T-helper 17 cell (primary cell): ENCODE measurements at places on chromosomes 2 and 18.

GRCh38 chr18:47417807-47418206 lies 166.3 kb upstream of the SKOR2 start:
- no peak for DNase-seq

DNA sequence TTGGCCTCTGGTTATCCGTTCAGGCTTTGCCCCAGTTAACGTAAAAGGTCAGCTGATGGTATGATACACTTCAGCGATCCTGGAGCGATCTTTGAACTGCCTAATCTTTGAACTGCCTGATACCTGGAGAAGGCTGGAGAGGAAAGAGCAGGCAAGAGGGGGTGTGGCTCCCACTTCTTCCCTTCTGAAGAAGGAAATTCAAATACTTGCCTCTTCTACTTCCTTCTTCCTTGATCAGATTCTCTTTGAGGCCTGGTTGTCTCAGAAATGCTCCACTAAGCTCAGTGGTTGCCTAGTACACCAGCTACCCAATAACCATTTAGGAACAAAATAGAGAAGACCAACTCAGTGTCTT lies 619 bp downstream of the GALM start:
- DNase-seq: no peak

GRCh38 chr18:52902188-52902587 lies 562.2 kb downstream of the DCC start:
- DNase-seq: no peak

DNA sequence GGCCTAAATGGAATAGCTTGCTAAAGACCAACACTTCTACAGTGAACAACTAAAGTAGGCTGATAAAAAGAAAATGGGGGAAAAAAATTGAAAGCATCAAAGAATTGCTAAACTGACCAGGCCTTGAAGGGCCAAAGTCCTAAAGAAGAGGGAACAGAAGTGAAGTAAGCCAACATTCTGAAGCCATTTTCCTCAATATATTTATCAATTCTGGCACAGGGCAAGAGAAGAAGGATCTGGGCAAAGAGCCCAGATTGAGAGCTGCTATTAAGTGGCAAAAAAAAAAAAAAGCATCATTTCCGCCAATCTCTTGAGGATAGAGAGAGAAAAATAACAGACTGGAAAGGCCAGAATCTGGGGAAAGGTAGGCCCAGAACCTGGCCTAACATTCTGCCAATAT lies 25.7 kb downstream of the FANCL start:
- DNase-seq: no peak

DNA sequence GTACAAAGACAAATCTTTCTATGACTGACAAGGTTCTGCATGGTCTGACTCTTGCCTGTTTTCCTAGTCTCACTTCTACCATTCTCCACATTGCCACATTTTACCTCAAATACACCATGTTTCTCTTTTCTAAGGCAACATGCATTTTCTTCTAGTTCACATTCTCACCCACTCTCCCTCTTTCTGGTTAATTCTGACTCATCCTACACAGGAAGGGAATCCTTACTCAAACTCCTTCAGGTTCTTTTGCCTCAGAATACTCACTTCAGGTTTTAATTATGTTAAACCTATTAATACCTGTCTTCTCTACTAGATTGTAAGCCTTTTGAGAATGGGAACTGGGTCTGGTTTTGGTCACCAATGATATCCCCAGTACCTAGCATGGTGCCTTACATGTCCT lies 47.2 kb downstream of the MAP2 start:
- DNase-seq: no peak

GRCh38 chr18:62044490-62045000 lies 142.3 kb downstream of the PIGN start:
- no peak for DNase-seq

- no peak for DNase-seq
Measured at GRCh38 chr2:119707117-119708087, 28.4 kb downstream of the TMEM177 start.

GRCh38 chr2:241151934-241152660 lies 1.8 kb downstream of the PPP1R7 start:
- no peak for DNase-seq

GRCh38 chr2:37634914-37635503 lies 36.4 kb downstream of the CDC42EP3 start:
- no peak for DNase-seq

DNA sequence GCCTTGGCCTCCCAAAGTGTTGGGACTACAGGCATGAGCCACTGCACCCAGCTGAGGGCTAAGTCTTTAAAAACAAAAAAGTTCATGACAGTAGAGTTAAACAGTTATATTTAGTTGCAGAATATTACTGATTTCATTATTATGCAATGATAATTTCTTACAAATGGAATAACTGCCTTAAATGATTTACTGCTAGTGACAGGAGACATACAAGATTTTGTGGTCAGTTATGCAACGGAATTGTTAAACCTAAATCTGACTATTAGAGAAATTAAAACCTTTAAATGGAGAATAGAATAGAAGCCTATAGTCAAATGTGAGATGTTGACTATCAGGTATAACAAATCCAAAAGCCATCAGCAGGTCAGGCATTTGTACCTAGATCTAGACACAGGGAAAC lies 10.3 kb upstream of the DNAJC10 start:
- no peak for DNase-seq

GRCh38 chr2:217945530-217945929 lies 57.3 kb downstream of the TNS1 start:
- no peak for DNase-seq

- no peak for DNase-seq
Measured at GRCh38 chr18:48700446-48700845, 161.6 kb downstream of the CTIF start.

GRCh38 chr2:137800386-137800785 lies 163.9 kb upstream of the HNMT start:
- DNase-seq: no peak

DNA sequence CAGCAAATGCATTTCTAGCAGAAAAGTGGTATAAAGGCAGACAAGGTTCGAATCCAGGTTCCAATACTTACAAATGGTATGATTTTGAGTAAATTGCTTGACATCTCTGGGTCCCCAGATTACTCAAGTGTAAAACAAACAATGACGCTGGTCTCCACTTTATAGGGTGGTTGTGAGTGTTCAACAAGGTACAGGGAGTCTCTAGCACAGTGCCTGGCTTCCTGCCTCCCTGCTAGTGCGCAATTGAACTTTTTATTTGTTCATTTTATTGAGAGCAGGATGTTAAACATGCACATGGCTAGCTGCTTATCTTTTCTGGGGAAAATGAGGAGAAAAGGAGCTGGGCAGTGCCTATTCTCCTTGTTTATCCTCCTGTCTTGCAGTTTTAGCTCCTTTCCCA lies 74.9 kb upstream of the MYL1 start:
- DNase-seq: no peak

- no peak for DNase-seq
Measured at GRCh38 chr2:174038462-174038861, 73.3 kb upstream of the SP3 start.

DNA sequence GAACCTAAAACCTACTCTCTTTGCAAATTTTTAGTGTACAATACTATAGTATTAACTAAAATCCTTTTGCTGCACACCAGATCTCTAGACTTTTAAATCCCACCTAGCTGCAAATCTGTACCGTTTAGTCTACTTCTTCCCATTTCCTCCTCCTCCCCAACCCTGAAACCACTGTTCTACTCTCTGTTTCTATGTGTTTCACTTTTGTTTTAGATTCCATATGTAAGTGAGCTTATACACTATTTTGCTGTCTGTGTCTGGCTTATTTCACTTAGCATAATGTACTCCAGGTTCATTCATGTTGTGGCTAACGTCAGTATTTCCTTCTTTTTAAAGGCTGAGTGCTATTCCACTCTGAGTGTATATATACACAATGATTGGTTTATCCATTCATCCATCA lies 18.4 kb upstream of the DSC2 start:
- no peak for DNase-seq

DNA sequence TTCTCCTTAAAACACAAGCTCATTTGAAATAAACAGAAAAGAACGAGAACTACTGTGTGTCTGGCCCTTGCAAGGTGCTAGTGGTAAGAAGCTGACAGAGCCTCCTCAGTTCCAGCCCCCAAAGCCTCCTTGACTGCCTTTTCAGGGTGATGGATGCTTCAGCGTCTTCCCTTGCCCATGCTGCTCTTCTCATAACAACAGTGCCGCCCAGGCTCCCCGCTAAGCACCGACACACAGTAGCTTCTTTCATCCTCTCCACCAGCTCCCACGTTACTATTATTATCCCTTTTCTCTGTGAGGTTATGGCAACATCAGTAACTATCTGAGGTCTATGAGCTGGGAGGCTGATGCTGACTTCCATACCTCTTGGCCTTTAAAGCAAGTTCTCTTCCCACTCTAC lies 418.6 kb downstream of the TSN start:
- DNase-seq: no peak

DNA sequence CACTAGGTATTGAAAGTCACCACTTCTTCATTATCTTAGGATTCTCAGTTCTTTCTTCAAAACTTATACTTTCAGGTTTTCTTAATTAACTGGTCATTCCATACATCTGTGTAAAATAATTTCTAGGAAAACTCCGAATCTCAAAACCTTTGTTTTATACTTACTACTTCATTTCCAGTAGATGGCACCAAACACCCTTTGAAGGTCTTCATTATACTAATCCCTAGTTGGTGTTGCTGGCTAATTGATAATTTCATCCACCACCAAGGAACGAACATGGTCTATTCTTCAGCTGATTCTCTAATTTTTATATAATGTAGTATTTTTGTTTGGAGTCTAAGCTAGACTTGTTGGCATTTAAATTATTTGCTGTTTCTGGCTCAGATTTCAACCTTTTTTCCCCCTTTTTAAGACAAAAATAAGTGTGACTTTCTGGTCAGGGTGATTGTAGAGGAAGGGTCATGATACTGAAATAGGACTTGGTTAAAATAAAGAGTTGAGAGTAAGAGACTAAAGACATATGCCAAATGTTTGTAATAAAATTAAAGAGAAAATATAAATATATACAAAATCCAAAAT lies 2.8 kb upstream of the MXD1 start:
- DNase-seq: no peak

DNA sequence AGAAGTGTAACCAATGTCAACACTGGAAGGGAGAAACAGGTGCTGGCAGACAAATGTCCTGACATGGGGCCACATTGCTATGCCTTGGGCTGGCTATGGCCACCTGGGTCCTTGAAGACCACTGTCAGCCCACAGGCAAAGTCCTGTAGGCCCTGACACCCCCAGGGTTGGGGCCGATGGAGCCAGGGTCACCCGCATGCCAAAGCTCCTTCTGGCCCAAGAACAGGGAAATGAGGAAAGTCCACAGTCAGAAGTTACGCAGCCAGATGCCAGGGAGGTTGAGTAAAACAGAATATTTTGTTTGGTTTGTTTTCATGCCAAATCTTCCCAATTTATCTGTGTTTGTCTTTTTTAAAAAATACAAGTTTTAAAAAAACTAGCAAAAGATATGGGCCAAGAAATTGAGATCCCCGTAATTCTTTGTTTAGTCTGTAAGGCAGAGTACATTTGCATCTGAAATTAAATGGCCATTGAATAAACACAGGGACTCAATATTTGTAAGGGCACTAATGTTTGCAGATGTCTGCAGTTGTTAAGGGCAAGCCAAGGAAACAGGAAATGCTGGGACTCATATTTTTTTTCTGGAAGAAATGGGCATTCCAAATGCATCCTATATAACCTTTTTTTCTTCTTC lies 186.4 kb downstream of the FAM210A start:
- DNase-seq: no peak

GRCh38 chr18:44828080-44828479 lies 147.4 kb downstream of the SETBP1 start:
- no peak for DNase-seq

GRCh38 chr18:58882686-58883085 lies 18.0 kb downstream of the ZNF532 start:
- no peak for DNase-seq

DNA sequence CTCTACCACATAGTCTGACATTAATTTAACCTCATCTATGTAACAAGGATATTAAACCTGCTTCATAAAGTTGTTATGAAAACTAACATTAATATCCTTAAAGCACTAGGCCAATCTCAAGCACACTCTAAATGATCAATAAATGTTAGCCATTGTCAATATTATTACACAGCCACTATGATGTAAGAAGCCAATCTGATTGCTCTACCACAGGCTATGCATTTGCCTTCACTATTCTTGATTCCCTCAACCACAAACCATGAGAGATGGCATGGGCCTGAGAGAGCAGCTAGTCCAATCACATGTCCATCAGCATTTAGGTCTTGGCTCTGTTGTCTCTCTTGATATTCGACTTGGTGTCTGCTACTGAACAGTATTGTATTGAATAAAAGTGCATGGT lies 4.2 kb downstream of the SLC25A12 start:
- DNase-seq: no peak

DNA sequence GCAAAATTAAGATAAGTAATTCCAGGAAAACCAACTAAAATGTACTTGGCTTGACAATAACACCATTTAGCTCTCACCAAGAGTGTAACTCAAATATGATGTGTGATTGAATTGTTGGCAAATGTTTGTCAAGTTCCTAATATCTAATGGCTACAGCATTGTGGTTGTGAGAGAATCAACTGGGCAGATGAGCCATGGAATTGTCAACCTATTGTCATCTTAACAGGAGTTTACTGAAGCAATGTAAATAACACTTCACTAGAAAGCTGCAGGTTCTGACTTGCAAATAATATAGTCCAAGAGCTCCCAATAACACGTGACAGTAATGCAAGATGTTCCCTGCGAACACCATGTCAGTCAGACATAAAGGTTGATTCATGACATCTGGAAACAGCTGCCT lies 495.2 kb upstream of the MEIS1 start:
- DNase-seq: no peak

GRCh38 chr2:191618786-191619185 lies 59.1 kb upstream of the NABP1 start:
- DNase-seq: no peak

- no peak for DNase-seq
Measured at GRCh38 chr2:197972061-197972460, 167.7 kb downstream of the PLCL1 start.

GRCh38 chr2:18426174-18426573 lies 134.3 kb downstream of the RDH14 start:
- no peak for DNase-seq

- no peak for DNase-seq
Measured at GRCh38 chr2:28004086-28004485, 113.6 kb downstream of the BABAM2 start.

- no peak for DNase-seq
Measured at GRCh38 chr2:149143734-149144133, 105.2 kb downstream of the LYPD6B start.

DNA sequence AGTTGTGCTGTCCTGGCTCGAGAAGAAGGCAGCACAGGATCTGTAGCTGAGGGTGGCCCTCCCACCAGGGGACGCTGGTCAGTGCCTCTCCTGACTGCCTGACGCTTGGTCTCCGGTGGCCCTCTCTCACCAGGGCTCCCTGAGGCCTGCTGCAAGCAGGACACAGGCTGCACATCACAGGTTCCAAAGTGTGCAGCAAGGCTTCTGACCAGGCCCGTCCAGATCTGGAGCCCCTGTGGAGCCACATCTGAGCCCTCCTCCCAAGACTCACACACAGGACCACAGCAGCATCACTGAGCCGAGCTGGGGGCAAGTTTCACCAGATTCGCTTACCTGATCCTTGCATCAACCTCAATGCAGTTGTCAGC lies 12.1 kb downstream of the AMER3 start:
- DNase-seq: no peak
